ENCODE measurements at places on chromosomes 5 and 9.

DNA sequence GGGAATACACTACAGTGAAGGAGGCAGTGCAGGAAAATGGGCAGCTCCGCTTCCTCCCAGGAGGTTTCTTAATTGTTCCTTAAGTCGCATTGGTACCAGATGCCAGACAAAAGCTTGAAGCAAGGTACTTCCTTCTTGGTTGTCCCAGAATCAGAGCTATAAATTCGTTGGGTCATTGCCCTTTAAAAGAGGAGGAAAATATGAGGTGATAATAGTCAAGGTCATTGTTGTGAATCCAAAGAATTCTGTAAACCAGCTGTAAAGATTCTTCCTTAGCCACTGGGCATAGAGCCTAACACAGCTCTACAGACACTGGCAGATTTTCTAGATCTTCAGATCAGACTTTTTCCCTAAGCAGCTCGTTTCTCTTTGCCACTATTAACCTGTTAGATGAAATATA, 444.1 kb upstream of the TLE4 start:
- DNase-seq: no peak

- no peak for DNase-seq
Observed at GRCh38 chr9:68581696-68582095, 41.0 kb upstream of the TMEM252 start.

- no peak for DNase-seq
Observed at GRCh38 chr5:43061352-43062075, 21.4 kb upstream of the ANXA2R start.

DNA sequence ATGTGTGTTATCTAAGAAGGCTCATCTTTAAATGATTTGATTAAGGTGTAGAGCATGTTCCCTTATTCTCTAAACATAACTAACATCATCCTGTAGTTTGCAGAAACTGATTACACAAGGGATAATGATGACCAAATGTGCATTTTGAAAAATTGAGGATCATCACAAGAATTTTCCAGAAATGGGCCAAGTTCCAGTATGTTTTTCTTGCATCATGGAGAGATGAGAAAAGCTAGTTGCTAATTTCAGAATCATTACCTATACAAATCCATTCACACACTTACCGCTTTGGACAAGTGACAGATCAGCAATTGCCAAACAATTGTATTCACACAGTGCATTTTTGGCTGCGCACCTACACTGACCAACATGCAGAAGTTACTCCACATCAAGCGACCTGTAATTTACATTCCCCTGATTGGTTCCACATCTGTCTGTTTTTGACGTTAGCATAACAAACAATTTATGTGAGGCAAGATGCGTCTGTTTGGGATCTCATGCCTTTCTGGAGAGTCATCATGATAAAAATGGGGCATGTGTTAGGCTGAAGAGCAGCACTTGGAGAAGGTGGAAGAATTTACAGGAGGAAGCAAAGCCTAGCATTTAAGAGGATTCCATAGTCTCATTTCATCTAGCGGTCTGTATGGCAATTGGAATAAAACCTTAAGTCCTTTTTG, 2.8 kb upstream of the BNC2 start:
- DNase-seq: no peak

GRCh38 chr5:155106221-155106620, 92.7 kb downstream of the KIF4B start:
- no peak for DNase-seq

GRCh38 chr5:93585767-93586385, 2.9 kb downstream of the NR2F1 start:
- DNase-seq: no peak

DNA sequence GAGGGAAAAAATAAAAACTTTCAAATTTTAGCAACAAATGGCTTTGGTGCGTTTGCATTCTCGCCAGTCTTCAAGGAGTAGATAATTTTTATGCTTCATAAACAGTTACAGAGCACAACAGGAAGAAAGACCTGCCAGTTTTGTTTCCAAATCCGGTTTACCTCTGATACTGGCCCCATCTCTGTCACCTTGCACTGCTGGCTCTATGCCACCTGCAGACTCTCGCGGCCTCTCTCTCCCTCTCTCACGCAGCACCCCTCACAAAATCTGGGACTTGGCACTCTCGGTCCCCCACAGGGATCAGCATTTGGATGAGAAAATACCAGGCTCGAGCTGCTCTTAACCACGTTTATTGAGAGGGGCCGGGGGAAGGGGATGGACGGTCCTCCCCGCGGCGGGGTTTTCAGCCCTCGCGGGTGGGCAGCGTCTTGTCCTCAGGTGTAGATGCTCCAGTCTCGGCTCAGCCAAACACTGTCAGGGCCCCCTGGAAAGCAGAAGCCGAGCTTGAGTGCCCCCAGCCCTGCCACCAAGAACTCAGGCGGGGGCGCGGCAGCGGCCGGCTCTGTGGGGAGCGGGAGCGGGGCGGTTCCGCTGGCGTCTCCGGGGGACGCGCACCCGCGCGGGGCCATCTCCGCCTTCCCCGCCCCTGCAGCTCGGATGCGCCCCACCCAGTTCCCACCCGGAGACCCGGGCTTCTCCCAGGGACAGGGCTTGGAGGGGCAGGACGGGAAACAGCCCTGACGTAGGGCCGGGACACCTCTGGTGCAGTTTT, 1.3 kb downstream of the SCGB3A1 start:
- no peak for DNase-seq

DNA sequence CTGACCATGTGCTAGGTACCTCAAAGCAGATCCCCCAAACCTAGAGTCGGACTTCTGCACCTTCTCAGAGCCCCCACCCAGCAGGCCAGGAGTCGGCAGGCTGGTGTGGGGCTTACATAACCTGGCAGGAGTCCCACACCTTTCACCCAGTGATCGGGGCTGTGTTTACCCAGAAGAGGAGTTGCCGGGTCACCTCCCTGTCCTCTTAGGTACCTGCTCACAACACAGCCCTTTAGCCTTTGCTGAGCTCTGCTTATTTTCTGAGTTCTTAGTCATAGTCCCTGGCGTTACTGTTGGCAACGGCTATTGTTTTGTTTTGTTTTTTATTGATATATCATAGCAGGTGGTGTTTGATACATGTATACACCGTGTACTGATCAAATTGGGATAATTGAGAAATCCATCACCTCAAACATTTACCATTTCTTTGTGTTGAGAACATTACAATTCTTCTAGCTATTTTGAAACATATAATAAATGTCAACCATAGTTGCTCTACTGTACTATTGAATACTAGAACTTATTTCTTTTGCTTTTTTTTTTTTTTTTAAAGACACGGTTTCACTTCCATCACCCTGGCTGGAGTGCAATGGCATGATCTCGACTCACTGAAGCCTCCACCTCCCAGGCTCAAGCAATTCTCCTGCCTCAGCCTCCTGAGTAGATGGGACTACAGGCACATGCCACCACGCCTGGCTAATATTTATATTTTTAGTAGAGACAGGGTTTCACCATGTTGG, 10.4 kb upstream of the EEIG1 start:
- DNase-seq: no peak
